ENCODE measurements at places on chromosomes 7 and 10. TPM values are rescaled to one million over a fixed set of nuclear protein-coding genes. Genes with fewer than 3 reads are reported as not detected.

Gene GLI3
- 3.9 TPM for total RNA-seq

Gene ZNF727
- total RNA-seq, result 1.6 TPM

Gene FEZF1
- total RNA-seq, result not detected

Gene MSMB
- total RNA-seq, result not detected

Gene PDK4
- total RNA-seq, result 431 TPM
